ENCODE measurements at places on chromosomes 16 and 17.

GRCh38 chr17:49633250-49633649, 44.6 kb downstream of the SPOP start:
- no peak for DNase-seq

GRCh38 chr17:7042501-7043181, 1.3 kb downstream of the SLC16A11 start:
- DNase-seq = peak; percentile 33

DNA sequence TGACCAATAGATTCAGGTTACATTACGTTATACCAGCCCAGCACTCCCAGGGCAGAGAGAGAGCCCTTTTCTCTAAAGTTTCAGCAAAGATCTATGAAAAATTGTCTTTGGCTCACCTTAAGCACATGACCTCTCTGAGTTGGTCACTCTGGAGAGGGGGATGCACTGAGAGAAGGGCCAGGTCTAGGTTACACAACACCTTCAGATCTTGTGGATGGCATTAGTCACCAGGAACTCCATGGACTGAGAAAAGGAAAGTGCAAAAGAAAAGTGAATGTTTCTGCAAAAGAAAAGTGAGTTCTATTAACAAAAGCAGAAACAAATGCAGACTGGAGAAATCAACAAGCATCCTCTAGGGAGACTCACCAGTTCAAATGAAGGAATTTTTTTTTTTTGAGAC, 253.3 kb upstream of the SALL1 start:
- DNase-seq = no peak

GRCh38 chr17:9389111-9389527, 186.5 kb downstream of the STX8 start:
- no peak for DNase-seq

- DNase-seq = no peak
Measured at GRCh38 chr17:7476494-7476893, 2.9 kb downstream of the ZBTB4 start.

DNA sequence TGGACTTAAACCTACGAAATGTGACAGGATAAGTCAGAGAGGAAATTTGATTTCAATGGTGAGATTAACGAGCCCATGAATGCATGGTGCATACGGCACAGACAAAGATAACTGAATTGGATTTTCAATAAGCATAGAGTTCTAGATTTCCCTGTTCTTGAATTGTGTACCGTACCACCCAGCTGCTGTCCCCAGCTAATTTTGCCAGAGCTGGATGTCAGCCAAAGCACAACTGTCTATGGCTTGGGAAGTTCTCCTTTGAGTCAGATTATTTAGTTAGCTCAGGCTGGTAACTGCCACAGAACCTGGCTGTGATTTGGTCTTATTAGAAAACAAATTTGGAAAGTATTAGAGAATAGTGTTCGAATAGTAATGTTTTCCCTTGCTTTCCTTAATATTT, 143.1 kb downstream of the CDH13 start:
- no peak for DNase-seq

GRCh38 chr16:71260995-71261394, 28.2 kb downstream of the CMTR2 start:
- DNase-seq = no peak

DNA sequence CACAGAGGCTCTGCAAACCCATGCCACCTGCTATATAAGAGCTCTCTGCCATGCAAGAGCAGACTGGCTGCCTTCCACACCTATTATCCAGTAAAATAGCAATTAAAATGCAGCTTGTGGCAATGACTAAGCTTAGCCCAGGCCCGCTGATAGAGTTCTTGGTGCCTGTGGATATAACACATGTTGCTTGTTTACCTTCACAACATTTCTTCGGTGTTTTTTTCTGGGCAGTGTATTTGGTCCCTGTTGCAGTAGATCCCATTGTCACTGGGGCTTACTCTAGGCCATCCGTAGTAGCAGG, 63.5 kb downstream of the SPECC1 start:
- DNase-seq = no peak

DNA sequence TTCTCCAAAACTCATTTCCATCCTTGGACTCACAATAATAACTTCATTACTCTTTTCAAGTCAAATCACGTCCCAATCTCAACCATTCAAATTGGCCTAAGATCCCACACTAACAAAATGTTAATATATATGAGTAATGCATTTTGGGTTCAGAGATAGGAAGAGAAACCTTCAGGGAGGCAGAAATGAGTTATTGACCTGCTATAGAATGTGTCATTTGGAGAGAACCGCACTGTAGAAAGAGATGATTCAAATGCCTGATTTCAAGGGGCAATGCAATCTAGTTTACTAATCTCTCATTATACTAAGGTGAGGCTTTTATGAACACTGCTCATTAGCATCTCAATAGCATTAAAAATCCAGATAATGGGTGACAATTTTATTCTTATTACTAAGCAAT, 1595.0 kb upstream of the GOT2 start:
- DNase-seq = no peak

DNA sequence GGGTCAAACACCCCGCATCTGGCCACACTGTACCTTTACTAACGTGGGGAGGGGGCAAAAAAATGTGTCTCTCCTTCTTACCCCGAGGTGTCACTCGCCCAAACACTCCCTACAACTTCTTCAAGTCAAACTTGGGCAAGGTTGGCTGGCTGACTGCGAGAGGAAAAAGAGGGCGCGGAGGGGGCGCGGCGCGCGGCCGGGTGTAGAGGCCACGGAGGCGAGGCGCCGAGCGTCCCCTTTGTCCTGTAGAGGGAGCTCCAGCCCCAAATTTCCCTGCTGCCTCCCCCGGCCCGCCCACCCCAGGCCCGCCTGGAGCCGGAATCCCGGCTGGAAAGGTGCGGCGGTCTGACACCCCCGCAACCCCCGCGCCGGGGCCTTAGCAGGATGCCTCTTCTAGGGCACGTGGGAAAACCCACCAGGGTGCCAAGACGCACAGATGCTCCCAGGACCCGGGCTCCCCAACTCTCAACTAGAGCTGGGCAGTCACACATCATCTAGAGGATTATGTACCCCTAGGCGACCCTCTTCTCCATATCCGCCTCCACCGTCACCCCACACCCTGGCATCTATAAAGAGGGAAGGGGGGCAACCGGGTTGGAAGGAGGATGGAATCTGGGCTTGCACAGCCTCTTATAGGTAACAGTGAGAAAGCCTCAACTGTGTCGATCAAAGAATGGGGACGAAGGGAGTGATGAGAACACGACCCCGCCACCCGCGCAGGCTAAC, 4.2 kb downstream of the IRX3 start:
- DNase-seq = no peak

- DNase-seq = no peak
Measured at GRCh38 chr16:66923247-66923731, 2.0 kb downstream of the RRAD start.

Measured in T-helper 17 cell (primary cell).